ENCODE measurements at places on chromosomes 5 and 9.

DNA sequence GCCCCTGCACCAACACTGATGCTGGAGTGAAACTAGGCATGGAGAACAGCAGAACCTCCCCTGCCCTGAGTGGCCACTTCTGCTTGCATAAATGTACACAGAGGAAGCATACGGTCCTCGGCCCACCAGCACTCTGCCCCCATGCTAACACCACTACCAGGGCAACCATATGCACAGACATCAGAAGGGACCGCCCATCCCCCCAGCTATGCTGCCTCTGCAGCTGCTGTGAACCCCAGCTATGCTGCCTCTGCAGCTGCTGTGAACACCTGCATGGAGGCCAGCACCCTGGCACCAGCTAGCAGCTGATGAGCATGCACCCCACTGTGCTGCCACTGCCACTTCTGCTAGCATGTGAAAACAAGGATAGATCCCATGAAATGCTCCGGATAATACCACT is 250.3 kb downstream of the TUSC1 start:
- DNase-seq, result no peak

GRCh38 chr5:126341906-126342630 is 81.1 kb upstream of the GRAMD2B start:
- no peak for DNase-seq

DNA sequence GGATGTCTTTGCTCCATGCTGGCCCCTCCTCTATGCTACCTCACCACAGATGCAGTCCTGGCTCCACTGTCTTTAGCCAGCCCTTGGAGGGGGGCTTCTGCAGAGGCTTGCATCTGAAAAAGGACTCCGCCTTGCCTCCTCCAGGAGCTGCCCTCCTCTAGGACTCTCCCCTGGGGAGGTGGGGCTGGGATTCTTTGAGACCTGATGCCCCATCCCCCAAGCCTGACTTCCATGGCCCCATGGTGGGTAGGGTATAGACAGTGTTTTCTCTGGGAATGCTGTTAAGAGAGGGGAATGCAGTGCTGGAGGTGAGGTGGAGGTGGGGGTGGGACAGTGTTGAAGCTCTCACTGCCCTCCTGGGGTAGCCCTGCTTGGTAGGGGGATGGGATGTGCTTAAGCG is 14.3 kb downstream of the JADE2 start:
- DNase-seq, result no peak

DNA sequence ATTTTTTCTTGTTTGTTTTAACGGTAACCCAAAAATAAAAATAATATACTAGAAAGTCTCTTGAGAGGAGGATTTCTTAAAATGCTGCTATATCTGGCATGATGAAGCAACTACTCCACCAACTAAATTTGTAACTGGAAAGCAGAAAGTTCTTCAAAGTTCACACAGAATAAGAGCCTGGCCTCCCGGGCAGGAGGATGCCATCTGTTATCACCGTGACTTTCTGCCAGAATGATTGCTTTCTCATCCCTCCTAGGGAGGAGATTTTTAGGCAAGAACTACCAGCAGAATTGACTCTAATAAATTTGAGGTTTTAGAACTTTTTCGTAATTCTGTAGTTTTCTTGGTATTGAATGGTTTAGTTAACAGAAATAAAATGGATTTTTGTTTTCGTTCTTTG is 464.6 kb upstream of the ACTBL2 start:
- no peak for DNase-seq

DNA sequence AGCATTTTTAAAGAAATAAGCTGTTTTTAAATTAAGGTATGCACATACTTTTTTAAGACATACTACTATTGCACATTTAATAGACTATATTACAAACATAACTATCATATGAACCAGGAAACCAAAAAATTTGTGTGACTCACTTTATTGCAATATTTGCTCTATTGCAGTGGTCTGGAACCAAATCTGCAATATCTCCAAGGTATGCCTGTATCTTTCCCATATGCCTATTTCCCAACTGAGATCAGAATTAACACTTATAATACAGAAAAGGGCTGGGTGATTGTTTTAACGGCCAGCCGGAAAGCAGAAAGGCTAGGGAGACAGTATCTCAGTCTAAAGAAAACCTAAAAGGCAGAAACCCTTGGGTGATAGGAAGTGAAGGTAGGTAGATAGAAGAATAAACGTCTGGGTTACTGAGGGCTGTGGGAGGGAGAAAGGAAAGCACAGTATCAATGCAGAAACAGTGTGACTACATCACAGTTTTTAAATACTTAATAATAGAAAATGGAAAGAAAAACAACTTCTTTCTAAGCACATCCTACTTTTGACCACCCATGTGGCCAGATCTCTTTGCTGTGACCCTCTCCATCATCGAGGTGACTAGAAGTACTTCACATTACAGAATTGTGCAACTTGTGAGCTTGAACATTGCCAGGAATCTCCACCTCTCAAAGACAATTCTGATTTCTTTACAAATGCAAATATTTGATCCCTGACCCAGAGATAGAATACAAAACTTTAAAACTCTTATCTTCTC is 126.4 kb downstream of the LPAR1 start:
- no peak for DNase-seq

DNA sequence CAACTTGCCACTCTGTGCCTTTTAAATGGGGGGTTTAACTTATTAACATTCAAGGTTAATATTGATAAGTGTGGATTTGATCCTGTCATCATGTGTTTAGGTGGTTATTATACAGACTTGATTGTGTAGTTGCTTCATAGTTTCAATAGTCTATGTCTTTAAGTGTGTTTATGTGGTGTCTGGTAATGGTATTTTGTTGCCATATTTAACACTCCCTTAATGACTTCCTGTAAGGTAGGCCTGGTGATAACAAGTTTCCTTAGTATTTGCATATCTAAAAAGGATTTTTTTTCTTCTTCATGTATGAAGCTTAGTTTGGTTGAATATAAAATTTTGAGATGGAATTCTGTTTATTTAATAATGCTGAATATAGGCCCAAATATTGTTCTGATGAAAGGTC is 506.0 kb upstream of the ZNF462 start:
- DNase-seq, result no peak

GRCh38 chr5:2200261-2200950 is 317.7 kb upstream of the IRX4 start:
- DNase-seq, result no peak
